ENCODE measurements at places on chromosomes 5 and 9. TPM values are rescaled to one million over a fixed set of nuclear protein-coding genes. Genes with fewer than 3 reads are reported as not detected.

Gene CDH10
- polyA plus RNA-seq, result 3.9 TPM

Gene SPINK13
- polyA plus RNA-seq, result 0.58 TPM

Gene CCNI2
- polyA plus RNA-seq, result 4.8 TPM

Gene ADGRD2
- not detected for polyA plus RNA-seq

GRCh38 chr5:96043446-96043845, 81.8 kb upstream of the ELL2 start:
- DNase-seq, result no peak

- DNase-seq, result no peak
Measured at GRCh38 chr5:78618303-78618702, 30.3 kb downstream of the LHFPL2 start.

DNA sequence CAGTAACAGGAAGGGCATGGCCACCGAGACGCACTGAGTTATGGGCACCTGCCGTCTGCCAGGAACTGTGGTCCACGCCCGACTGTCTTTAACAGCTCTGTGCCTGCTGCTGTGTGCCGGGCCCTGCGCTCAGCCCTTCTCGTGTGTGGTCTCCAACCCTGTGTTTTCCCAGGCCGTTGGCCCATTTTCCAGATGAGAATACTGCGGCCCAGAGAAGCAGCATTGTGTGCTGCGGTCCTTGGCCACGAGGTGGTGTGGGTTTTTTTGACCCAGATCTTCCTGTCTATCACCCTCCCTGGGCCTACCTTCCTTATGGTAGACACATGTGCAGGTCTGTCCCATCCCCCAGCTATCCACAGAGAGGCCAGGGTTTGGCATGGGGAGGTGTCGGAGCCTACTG, 47.0 kb downstream of the RXRA start:
- no peak for DNase-seq

- no peak for DNase-seq
Measured at GRCh38 chr5:168881427-168882149, 302.4 kb upstream of the PANK3 start.

GRCh38 chr9:90894986-90895687, 93.5 kb downstream of the SYK start:
- DNase-seq, result no peak

- no peak for DNase-seq
Measured at GRCh38 chr9:88959727-88960469, 31.4 kb upstream of the S1PR3 start.

- no peak for DNase-seq
Measured at GRCh38 chr5:115930630-115931337, 31.5 kb upstream of the LVRN start.

DNA sequence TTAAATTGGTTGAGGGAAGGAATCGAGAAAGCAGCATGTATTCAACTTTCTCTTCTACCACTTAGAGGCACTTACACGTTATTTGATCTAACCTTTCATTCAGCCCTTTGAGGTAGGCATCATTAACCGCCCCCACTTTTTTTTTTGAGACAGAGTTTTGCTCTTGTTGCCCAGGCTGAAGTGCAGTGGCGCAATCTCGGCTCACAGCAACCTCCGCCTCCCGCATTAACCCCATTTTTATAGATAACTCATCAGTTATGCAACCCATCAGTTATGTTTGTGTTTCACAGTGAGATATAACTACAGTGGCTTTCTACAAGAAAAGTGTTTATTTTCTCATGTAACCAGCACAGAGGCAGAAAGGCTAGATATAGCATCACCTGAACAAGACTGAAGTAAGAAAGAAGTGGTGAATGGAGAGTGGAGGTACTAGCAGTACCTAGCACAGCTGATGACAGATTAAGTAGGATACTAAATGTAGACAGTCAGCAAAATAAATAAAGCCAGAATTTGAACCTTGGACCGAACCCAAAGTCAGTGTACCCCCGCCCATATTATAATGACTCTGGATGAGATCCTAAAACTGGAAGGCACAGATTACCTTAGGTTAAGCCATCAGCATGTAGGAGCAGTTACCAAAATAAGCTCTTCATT, 91.2 kb downstream of the PJA2 start:
- no peak for DNase-seq

- no peak for DNase-seq
Measured at GRCh38 chr5:172690258-172691075, 49.4 kb downstream of the NEURL1B start.

GRCh38 chr5:16283791-16284190, 104.2 kb upstream of the MARCHF11 start:
- no peak for DNase-seq

DNA sequence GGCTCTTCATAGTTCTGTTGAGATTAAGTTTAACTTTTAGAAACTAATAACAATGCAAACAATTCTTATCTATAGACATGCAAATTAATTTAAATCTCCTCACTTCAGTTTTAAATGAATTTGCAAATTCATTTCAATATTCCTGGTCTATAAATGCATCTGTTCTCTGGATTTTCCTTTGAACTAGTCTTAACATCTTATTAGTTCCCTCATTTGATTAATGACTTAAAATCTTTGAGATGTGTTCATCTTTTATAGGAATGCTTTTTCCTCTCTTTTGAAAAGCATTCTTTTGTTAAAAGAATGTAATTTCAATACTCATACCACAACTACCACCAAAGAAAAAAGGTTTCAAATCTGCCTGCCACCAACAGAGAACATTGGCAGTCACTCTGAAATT, 169.4 kb downstream of the RASEF start:
- DNase-seq, result no peak

DNA sequence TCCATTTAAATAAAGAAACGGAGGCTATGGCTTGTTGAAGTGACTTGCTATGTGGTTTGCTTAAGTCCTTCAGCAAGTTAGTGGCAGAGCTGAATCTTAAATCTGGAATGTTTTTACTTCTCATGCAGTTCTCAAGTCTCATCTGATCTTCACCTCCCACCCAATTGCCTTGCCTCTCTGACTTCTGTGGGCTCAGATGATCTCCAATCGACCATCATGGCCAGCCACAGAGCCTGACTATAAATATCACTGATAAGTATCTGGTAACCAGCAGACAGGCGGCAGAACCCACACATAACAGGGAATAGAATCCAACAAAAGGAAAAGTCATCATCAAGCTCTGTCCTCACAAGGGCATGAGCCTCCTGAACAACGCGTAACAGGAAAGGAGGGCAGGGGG, 149.9 kb downstream of the FAM114A2 start:
- DNase-seq, result no peak

DNA sequence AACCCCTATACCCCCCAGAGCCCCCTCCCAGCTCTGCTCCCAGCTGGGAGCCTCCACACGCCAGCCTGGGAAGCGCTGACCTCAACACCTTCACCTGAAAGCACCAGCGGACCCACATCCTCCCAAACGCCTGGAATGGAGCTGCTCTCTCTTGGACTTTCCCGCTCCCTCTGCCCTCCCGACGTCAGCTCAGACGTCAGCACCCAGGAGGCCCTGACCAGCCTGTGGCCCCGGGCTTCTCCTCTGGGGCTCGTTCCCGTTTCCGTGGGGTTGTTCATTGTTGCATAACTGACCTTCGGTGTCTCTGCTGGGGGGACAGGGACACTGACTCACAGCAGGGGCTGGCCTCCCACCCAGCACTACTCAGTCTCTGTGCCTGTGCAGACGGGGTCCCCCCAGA, 35.0 kb upstream of the SLC6A3 start:
- DNase-seq, result no peak

GRCh38 chr5:164376843-164377242, 871.4 kb downstream of the MAT2B start:
- DNase-seq, result no peak

Measured in left renal cortex interstitium (tissue), 4 donors.